ENCODE measurements at places on chromosomes 7 and 10.

GRCh38 chr10:99593312-99593711, 26.9 kb downstream of the SLC25A28 start:
- DNase-seq, result no peak

GRCh38 chr10:86344714-86345161, 21.9 kb downstream of the GRID1 start:
- DNase-seq, result no peak

DNA sequence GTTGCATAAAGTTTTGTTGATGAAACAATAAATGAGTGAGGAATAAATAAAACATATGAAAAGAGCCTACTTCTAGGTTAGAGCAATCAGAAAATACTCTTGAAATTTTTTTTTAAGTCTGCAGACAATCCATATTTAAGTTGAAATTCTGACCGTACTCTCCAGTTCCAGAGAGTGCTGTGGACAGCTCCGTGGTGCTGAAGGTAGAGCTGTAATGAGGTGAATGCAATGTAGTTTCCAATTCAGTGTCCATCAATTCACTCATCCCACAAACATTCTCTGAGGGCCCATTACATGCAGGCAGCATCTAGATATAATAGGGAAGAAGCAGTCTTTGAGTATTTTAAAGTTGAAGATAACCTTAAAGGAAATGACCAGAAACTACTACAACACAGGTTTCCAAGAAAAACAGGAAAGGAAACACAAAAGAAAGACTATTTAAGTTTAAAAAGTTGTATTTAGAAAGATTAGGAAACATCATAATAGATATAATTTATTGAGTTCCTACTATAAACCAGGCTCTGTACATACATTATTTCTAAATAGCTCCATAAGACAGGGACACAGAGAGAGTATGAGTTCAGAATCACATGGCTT, 44.0 kb upstream of the CRTAC1 start:
- no peak for DNase-seq

GRCh38 chr7:38367301-38367890, 94.0 kb upstream of the TARP start:
- no peak for DNase-seq

DNA sequence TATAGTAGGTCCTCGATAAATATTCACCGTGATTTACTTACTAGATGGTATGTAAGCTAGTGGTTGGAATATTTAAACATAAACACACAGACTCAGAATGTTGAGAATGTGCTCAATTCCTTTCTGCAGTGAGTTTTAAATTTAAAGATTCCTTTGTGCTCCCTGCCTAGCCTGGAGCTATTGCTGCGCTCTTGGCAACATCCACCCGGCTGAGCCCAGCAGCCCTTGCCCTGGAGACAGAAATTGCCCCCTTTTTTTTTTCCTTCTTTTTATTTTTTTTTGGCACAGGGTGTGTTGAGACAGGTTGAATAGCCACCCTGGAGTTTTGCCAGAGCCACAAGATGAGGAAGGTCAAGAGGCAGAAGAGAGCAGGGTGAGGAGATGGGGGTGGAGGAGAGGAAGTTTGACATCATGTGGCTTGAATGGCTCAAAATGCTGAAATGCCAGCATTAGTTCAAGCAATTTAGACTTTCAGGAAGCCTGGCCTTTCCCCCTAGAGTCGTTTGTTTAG, 180.8 kb downstream of the PRKCQ start:
- peak; percentile 48 for DNase-seq

DNA sequence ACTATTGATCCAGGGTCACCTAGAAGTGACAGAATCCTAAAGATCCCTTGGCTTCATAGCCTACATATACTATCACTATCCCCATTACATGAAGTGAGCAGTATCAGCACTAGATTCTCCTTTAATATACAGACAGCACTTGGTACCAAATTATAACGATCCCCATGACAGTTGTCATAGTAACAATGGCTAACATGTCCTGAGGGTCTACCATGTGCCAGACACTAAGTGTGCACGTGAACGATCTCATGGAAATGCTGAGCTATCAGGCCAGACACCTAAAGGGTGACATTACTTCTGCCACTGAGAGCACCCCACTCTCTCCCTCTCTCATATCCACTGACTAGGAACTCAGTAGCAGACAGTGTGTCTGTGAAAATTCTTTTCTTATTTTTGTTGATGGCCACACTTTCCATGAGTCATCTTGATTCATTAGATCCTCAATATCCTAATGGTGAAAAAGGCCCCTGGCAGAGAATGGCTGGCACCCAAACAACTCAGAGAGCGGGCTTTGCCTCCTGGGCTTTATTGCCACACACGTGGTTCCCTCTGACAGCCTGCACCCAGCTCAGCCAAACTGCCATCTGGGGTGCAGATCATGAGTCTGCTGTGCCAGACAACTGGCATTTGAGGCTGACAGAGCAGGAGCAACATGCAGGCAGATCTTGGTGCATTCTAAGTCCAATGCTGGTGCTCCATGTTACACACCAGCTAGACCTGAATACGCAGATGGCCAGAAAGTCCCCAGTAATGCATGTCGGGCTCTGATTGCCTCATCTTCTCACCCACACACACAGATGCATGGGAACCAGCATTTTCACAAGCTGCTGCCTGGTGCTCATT, 176.3 kb downstream of the DGKI start:
- no peak for DNase-seq

GRCh38 chr10:70474780-70475179, 3.8 kb upstream of the PALD1 start:
- no peak for DNase-seq

- DNase-seq, result no peak
Measured at GRCh38 chr7:75925717-75926435, 10.9 kb downstream of the POR start.

- no peak for DNase-seq
Measured at GRCh38 chr7:117322741-117323304, at the start of gene WNT2. Gene WNT2 (minus strand): TSS chr7:117323058. CDS start chr7:117322989, 69 bp downstream.

GRCh38 chr7:29197916-29198315, 3.3 kb downstream of the CHN2 start:
- no peak for DNase-seq

GRCh38 chr10:116747325-116747724, 5.0 kb upstream of the HSPA12A start:
- DNase-seq, result no peak

- no peak for DNase-seq
Measured at GRCh38 chr10:17061418-17061817, 68.2 kb downstream of the CUBN start.

DNA sequence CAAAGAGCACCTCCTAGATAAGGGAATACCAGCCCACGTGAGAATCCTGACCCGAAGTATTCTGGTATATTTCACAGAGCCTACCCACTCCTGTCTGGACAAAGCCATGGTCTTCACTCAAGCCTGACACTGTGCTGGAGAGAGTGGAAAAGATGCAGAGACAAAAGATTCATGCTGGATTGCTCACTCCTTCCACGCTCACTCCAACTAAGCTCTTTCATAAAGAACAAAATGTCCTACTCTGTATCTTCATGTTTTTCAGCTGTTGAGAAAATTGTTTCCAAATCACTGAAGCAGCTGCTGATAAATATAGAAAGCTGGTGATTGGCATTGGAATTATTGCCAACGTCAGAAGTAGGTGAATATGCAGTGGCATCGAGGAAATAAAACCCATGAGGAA, 106.0 kb downstream of the ABLIM1 start:
- DNase-seq, result no peak

- peak; percentile 79 for DNase-seq
Measured at GRCh38 chr7:107167483-107168232, 1.1 kb upstream of the HBP1 start.

DNA sequence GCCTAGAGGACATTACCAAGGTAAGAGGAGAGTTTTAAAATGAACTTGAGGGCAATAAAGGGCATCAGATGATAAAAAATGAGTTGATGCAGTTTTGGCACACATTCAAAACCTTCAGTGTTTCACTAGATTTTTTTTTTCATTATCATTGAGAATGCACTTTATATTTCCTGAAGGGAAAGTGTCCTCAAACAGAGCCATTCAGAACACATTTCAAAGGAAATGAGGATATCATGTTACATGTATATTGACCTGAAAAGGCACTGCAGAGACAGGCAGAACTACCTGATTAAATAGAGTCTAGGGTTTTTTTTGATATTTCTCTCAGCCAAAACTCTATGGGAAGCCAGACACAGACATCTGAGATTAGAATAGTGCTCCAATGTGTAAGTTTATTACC, 454.0 kb downstream of the NEBL start:
- no peak for DNase-seq

DNA sequence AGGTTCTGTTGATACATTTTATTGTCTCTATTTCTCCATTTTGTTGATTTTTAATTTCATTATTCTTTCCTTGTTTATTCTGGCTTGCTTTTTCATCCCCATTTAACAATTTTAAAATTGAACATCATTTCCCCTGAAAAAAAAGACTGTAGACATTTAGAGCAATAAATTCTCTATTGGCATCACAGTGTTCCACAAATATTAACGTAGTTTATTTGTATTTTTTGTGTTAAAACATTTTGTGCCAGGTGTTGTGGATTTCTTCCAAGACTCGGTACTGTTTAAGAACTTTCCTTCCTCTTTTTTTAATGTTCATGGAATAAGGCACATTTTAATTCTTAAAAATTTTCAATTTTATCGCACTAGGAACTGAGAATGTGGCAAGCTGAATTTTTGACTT, 156.1 kb upstream of the NPY start:
- no peak for DNase-seq

GRCh38 chr10:132341017-132341416, 9.0 kb downstream of the LRRC27 start:
- DNase-seq, result no peak

DNA sequence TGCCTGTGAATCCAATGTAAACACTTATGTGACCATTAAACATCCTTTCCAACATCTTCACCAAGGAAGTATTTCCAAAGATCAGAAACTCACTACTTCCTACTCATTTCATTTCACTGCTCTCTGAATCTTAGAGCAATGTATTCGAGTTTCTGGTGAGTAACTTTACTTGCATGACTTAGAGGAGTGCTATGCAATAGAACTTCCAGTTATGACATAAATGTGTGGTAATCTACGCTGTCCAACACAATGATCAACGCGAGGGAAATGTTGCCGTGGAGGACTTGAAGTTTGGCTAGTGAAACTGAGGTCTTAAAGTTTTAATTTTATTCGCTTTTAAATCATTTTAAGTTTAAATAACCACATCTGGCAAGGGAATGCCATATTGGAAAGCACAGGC, 1326.3 kb downstream of the XPNPEP1 start:
- no peak for DNase-seq

DNA sequence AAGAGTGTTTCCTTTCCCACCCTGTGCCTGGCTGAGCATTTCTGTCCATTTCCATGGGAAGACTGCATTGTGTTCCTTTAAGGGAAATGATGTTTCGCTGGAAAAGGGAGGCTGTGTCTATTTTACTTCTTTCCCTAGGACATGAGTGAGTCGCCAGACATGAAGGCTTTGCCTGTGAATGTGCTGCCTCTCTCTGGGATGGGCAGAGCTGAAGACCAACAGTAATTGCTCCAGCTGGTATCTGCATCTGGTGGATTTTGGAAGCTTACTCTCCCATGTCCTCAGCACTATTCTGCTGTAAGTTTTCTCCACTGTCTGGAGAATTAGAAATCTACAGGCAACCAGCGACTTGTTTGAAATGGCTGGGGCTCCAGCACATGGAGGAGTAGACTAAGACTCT, 264.6 kb upstream of the BMPER start:
- no peak for DNase-seq

GRCh38 chr10:6916601-6917000, 336.5 kb upstream of the PRKCQ start:
- DNase-seq, result no peak

DNA sequence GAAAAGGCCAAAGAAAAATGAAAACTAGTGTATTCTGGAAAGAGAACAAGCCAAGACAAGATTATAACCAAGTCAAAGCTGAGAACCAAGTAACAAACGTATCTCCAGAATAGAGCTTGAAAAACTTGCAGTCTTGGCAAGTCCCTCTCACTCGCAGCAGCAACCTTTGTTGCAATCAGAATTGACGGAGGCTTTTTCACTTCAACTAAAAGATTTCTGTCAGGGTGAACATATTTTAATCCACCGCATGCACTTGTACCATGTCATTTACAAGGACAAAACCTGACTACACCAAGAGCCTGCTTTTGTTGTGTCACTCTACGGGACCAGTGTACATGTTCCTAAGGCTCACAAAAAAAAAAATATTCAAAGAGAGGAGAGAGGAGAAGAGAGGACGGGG, 122.0 kb downstream of the CHCHD3 start:
- DNase-seq, result no peak

GRCh38 chr7:17301471-17302456, 3.3 kb downstream of the AHR start:
- no peak for DNase-seq

- no peak for DNase-seq
Measured at GRCh38 chr7:68348401-68348800, 1249.9 kb upstream of the AUTS2 start.

GRCh38 chr10:60664859-60665258, 113.4 kb upstream of the CDK1 start:
- no peak for DNase-seq

DNA sequence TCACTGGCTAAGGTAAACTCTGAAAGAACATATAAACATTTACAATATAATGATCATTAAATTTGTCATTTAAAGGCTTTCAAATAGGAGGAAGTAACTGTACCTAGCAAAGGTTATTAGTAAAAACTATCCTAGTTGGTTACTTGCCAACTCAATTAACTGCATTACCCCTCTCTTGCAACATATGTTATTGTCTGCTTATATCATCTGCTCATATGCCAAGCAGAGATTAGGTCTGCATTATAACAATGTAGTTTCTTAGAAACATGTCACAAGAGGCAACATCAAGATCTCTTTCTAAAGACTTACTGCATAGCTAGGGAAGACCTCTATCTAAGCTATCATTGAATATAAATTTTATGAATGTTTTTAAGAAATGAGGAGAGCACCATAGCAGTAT, 132.5 kb downstream of the RELN start:
- no peak for DNase-seq

DNA sequence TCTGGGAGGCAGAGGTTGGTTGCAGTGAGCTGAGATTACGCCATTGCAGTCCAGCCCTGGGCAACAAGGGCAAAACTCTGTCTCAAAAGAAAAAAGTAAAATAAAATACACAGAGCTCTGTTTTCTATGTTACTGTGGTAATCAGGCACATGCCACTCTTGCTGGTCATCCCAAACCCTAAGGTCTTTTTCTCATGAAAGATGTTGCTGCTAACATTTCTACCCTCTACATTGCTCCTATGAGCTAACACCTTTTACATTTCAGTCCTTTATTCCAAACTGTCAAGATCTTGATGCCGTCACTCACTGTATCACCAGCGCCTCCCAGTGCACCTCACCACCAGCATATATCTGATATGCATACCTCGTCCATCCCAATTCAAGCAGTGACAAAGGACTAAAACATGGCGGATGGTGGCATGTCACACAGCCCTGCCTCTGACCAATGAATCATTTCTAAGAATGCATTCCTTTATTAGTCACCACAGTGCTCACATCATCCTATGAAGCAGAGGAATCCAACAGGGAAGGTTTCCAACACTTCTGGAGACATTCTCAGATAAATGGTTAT, 4.3 kb downstream of the DAGLB start:
- DNase-seq, result peak; percentile 60

DNA sequence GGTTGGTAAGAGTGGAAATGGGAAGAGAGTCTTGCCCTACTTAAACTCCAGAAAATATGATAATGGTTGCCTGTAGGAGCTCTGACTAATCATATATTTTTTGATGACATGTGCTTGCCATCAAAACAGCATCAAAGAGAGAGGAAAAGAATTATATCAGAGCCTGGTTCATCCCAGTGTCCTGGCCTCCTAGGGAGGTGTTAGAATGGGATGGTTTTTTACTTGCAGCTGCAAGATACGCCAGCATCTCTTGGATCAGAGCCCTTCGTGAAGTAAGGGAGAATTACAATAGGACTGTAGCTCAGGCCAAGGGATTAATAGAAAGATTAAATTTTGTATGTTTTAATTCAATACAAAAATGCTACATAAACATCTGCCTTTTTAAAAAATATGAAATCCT, 177.6 kb upstream of the HDAC9 start:
- DNase-seq, result no peak
